ENCODE measurements at places on chromosomes 2 and 18. TPM values are rescaled to one million over a fixed set of nuclear protein-coding genes. Genes with fewer than 3 reads are reported as not detected.

POU3F3 gene
- not detected for total RNA-seq

GPR45 gene
- not detected for total RNA-seq

PID1 gene
- 0.19 TPM for total RNA-seq

DSG4 gene
- total RNA-seq: not detected

NFE2L2 gene
- 60.5 TPM for total RNA-seq

NCOA1 gene
- total RNA-seq: 34.5 TPM

CHST9 gene
- not detected for total RNA-seq

GALR1 gene
- not detected for total RNA-seq

ANKZF1 gene
- 40.8 TPM for total RNA-seq
